DMS153 (cell line): ENCODE measurements at places on chromosomes 11 and 22.

- no peak for DNase-seq
These were observed 811.4 kb downstream of the BRD1 start for GRCh38 chr22:49015993-49016908.

- DNase-seq = no peak
These were observed 5.2 kb downstream of the CAPN5 start for GRCh38 chr11:77071671-77072605.

- DNase-seq = no peak
These were observed 3.6 kb downstream of the YDJC start for GRCh38 chr22:21626073-21626734.

- no peak for DNase-seq
These were observed 379.9 kb downstream of the TTC28 start for GRCh38 chr22:28299753-28300152.

GRCh38 chr22:41833369-41834004, 582 bp downstream of the SREBF2 start:
- DNase-seq = no peak

DNA sequence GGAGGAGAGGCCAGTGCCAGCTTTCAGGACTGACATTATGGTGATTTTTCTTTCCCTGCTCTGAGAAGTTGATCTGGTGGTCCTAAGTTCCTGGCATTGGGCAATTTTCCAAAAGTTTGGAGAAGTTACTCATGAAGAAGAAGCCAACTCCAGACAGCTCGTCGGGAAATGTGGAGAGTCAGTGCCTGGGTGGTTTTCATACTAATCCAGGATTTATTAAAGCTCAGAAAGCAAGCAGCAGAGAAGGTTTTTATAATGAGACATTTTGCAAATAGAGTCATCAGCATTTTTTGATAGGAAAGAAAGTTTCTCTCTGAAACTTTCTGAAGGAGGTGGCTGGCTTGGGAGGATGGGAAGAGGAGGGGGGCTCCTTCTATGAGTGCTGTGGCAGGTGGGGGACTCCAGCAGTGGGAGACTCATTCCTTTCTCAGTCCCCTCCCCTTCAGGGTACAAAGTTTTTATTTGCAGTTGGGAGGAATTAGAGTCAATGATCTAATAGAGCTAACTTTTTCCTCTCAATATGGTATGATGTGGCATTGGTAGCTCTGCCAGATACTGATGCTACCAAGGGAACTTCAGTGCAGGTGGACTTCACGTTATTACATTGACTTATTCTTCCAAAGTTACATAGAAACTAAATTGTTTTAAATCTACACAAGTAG, 55.4 kb downstream of the LIF start:
- DNase-seq = no peak
